ENCODE measurements at places on chromosomes 6 and 20.

GRCh38 chr6:98924647-98925046 lies 23.1 kb downstream of the FBXL4 start:
- no peak for DNase-seq

- DNase-seq: no peak
These were observed 125.9 kb downstream of the KIF6 start for GRCh38 chr6:39599341-39599740.

DNA sequence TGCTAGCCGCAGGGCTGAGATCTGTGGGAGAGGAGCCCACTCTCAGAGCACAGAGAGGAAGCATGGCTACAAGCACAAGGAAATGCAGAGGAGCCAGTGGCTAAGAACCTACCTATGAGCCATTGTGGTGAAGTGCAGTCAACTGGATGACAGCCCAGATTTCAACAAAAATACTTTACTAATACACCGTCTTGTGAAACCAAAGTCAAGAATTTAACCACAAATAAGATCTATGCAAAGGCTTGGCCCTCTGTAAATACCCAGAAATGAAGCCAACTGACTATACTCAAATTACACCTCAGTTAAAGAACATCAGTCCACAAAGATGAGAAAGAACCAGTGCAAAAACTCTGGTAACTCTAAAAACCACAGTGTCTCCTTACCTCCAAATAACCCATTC lies 40.1 kb upstream of the PTCHD4 start:
- DNase-seq: no peak

GRCh38 chr6:25302151-25302550 lies 23.0 kb downstream of the CARMIL1 start:
- no peak for DNase-seq

DNA sequence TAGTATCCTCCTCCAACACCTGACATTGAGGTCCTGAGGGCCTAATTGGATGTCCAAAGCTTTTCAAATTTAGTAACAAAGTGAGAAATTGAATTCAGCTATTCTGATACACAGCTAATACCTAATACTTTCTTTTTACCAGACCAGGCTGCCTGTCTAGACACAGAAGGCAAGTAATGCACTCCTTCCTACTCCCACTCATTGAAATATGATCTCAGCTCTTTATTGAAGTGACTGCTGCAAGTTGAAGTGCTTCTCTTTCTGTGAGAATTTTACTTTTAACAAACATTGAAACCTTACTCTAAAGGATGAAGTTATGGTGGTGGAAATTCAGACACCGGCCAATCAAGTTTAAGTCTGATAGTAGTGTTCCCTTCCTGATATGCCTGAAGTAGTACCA lies 90.8 kb upstream of the OGFRL1 start:
- no peak for DNase-seq

GRCh38 chr20:20593447-20594170 lies 118.8 kb downstream of the RALGAPA2 start:
- DNase-seq: no peak

DNA sequence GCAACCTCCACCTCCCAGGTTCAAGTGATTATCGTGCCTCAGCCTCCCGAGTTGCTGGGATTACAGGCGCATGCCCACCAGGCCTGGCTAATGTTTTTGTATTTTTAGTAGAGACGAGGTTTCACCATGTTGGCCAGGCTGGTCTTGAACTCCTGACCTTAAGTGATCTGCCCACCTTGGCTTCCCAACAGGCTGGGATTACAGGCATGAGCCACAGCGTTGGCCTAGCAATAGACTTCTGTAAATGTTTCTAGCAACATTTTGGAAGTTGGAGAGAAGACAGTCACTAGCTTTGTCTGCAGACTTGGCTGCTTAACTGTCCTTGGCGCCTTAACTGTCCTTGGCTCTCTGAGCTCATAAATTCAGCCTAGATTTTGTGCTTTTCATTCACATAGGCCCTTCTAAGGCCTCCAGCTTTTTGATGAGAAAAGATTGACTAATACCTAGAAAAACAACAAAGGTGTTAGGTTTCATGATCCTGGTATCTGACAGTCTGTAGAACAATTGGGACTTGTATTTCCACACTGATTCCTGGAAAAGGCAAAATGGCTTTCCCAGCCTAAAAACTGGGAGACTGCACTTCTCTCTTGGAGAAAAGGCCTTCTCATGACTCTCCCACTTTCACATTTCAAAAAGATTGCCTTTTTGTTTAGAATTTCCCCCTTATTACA lies 49.7 kb downstream of the OR2B2 start:
- peak; percentile 10 for DNase-seq

DNA sequence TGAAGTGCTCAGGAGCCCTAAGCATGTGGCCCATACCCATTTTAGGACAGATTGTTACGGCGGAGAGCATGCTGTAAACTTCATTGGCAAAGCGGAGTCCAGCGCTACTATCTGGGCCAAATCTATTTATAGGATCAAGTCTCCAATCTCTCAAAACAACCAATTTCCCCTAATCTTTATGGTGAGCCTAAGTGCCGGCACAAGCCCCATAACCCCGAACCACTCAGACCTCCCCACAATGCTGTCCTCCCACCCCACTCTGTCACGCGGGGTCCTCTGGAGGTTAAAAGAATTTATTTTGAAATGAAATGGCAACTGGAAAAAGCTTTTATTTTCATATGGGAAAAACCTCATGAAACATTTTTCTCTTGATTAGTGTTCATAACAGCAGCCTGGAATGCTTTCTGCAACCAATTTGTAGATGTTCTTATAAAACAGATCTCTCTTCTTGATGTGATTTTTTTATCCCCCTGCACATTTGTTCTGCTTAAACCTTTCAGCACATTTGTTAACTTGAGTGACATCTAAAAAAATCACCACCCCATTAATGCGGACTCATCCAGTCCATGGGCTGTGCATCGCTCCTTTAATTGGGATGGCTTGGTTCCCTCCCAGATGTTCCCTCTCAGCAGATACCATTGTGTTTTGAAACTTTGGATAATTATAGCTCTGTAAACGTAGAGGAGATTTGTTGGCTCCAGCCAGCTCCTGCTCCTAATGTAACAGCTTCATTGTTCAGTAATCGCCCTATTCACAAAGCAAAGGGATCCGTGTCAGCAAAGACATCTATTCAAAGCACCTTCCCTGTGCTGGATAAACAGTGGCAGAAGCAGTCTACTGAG lies 323.6 kb downstream of the CD83 start:
- DNase-seq: no peak

DNA sequence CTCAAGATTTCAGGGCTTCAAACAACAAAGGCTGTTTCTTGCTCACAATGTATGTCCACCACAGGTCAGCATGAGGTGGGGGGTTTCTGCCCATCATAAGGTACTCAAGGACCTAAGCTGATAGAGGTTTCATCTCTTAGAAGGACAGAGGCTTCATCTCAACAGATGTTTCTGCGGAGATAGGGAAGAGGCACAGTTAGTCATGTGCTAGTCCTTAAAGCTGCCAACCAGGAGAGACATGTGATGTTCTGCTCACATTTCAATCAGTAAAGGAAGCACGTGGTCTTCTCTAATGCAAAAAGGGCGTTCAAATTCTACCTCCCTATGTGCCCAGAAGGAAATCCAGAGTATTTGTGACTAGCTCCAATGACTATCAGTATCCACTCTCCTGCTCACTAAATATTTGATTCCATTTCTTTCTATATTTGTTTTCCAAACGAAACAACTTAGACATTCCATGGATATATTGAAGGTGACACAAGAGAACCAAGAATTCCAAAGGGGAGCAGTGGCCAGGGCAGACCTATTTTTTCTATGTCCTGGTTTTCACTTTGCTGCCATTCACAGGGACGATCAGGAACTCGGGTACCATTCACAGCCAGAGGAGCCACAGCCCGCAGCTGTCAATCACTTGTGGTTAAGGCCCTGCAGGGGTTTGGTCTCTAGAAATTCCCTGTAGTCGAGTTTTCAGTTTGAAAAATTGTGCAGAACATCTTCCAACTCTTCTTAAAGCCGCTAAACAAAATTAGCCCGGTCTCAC lies 173.2 kb upstream of the FOXA2 start:
- no peak for DNase-seq

GRCh38 chr6:37576336-37576737 lies 76.6 kb upstream of the CCDC167 start:
- no peak for DNase-seq
